ENCODE measurements at places on chromosomes 2 and 18. TPM values are rescaled to one million over a fixed set of nuclear protein-coding genes. Genes with fewer than 3 reads are reported as not detected.

Gene ANKRD30BL
- 0.39 TPM for total RNA-seq

Gene GNAL
- 26.7 TPM for total RNA-seq

Gene RAB31
- total RNA-seq = 34.9 TPM

- DNase-seq = no peak
These were observed 216.9 kb downstream of the MYO3B start for GRCh38 chr2:170394641-170395387.

DNA sequence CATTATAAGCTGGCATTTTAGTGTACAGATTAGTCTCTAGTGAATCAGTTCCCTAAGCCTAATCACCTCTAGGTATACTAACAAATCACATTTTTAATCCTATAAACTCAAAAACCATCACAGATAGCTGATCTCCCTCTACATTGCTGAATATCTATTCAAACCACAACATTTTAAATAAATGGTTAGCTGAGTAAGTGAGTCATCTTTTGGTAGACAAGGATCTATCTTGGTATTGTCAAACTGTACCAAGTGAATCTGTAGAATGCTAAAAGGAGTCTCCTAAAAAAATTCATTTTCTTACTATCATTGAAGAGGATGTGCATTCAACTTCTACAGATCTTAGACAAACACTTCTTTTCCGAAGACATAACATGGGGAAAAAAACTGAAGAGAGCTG lies 40.7 kb downstream of the INO80D start:
- DNase-seq = no peak

DNA sequence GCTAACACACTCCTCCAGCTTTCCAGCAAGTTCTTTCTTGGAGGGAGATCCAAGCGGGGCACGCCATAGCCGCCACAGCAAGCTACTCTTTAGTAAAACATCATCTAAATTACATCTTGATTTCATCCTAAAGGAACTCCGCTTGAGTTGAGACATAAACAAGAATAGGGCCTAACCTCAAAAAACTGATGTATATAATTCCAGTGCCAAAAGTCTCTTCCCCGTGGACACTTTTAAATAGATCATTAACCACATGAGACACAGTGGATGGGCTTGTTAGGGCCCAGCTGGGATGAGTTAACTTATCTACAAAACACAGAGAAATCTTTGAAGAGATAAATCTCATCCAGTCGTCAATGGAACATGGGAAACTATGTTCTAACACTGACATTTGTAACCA lies 20.8 kb upstream of the MLPH start:
- DNase-seq = no peak

DNA sequence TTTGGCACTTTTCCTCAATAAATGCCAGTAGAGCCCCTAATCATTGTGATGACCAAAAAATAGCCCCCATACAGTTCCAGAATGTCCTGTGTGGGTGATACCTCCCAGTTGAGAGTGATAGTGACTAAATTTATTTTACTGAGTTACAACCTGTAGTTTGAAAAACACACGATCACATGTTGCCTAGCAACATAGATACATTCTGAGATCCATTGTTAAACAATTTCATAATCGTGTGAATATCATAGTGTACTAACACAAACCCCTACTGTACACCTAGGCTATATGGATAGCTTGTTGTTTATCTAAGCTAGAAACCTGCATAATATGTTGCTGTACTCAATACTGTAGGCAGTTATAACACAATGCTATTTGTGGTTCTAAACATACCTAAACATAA lies 30.6 kb downstream of the KCMF1 start:
- no peak for DNase-seq

DNA sequence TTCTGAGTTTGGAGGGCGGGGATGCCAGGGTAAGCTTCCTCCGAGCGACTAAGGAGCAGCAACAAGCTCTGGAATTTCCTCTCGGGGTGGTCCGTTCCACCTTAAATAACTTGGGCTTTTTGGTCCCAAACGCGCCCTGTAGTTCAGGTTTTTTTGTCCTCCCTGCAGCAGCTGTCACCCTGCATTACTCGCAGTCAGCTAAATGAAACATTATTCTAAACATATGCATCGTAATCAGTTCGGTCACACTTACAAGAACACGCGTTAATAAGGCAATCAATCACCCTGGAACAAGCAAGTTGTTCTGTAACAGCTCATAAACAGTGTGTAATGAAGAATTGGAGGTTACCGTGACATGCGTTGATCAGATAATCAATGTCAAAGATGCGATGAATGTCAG lies 8.3 kb downstream of the EVX2 start:
- no peak for DNase-seq

DNA sequence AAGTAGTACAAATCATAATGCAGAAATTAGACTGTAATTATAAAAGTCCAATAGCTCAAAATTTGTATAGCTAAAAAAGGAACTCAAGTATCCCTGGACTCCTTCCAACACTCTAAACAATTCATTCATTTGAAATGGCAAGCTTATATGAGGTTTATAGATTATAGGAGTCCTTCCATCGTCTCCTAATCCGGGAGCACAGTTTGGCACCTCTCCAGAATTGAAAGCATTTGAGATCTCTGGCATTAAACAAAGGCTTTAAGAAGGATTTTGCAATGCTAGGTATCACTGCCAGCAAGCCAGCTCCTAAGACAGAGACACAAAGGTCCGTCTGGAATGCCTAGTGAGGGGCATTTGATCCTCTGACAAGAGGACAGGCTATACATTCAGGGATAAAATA lies 90.9 kb downstream of the ACVR1 start:
- DNase-seq = no peak

GRCh38 chr2:159096901-159097300 lies 128.5 kb downstream of the TANC1 start:
- DNase-seq = no peak

GRCh38 chr18:10913919-10914318 lies 235.4 kb downstream of the PIEZO2 start:
- no peak for DNase-seq
